T-helper 17 cell (primary cell): ENCODE measurements at places on chromosomes 12 and 14. TPM values are rescaled to one million over a fixed set of nuclear protein-coding genes. Genes with fewer than 3 reads are reported as not detected.

GRCh38 chr12:22201101-22201500 is 133.4 kb downstream of the ST8SIA1 start:
- DNase-seq: no peak

Gene IL31
- total RNA-seq: not detected

DNA sequence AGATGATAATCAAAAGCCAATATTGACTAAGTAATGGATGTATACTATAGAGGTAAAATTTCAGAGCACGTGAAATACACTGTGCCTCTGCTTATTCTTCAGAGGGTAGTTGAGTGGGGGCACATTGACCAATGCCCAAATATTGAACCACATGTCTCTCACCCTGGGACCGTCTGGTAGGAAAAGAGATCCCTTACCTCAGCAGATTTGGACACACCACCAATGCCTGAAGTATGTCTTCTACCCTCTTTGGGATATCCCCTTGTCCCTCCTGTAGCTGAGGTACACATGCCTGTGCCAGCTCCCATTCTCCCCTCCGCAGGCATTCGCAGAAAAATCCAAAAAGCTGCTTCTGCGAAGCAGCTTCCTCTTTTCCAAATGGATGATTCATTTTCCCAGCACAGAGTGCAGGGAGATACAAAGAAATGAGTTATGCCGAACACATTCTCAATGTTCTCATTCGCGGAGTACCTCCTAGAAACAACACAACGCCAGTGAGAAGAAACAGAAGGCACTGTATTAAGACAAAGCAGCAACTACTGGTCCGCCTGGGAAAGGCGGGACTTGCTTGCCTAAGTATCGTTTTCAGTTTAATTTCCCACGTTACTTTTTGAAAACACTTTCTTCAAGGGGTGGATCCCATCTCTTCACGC is 691 bp downstream of the ZFYVE26 start:
- no peak for DNase-seq

Gene CEBPE
- total RNA-seq: 0.25 TPM

GRCh38 chr12:42261708-42262107 is 23.7 kb upstream of the YAF2 start:
- no peak for DNase-seq

GRCh38 chr12:123657211-123657610 is 13.7 kb upstream of the TCTN2 start:
- DNase-seq: no peak

DNA sequence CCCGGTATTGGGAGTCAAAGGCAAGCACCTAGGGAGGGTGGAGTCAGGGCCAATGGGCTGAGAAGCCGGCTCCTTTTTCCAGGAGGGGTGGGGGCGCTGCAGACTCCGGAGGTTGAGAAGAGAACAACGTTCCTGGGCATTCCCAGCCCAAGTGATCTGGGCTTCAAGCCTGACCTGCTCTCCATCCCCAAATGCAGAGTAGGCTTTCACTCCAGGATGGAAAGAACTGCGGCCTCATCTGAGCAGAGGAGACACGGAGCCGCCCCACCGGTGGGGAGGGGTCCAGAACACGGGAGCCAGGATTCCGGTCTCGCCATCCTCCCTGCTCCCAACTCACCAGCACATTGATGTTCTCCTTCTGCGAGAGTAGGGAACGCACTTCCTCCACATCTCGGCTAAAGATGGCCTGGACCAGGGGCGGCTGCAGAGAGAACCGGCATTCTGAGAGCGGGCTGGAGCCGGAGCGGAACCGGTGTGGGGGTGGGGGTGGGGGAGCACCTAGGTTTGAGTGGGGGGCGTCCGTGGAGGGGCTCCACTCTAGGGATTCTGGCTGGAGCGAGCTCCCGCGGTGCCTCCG is 605 bp downstream of the ANKRD52 start:
- no peak for DNase-seq

Gene ASPG
- total RNA-seq: not detected

- DNase-seq: no peak
These were observed 894 bp downstream of the KRT8 start for GRCh38 chr12:52903855-52904508.

Gene KIF26A
- 4.7 TPM for total RNA-seq

GRCh38 chr14:55819610-55820304 is 239.8 kb downstream of the KTN1 start:
- DNase-seq: no peak

Gene MOAP1
- 91.5 TPM for total RNA-seq
